Inflammatory macrophage (primary cell): ENCODE measurements at places on chromosomes 4 and X.
A peak's percentile ranks its signal among the peaks of the same experiment; 100 is the strongest.

- peak; percentile 2 for DNase-seq
Measured at GRCh38 chrX:141278306-141278705, 36.0 kb upstream of the SPANXC start.

DNA sequence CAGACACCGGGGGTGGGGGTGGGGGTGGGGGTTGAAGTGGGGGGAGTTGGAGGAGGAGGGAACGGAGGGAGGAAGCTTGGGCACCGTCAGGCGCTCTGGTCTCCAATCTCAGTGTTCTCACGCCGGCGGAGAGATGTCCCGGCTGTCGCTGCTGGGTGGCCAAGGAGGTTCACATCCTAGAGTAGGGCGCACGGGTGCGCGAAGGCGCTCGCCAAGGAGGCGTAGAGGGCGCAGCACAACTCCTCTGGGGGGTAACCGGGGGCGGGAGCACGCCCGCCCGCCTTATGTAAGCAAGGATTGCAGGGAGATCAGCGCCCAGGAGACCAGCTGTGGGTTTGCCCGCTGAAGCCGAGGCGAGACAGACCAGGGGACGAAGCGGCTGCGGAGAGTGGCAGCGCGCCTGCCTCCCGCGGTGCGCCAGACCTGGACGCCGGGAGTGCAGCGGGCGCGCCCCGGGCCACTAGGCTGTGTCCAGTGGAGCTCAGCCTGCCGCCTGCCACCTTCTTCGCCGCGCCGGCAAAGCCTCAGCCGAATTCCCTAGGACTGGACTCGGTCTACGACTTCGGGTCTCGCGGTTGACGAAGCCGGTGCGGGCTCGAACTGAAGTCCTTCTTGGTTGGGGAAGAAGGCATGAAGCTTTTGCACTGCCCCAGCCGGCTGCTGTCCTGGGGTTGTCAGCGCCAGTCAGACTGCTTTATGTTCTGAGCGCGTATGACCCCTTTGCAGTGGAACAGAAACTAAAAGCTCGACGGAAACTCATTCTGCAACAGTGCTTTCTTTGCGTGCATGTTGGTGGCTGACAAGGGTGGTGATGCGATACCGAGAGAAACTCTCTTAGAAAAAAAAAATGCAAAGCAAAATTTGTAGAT, 707 bp upstream of the UNC5C start:
- DNase-seq = no peak

DNA sequence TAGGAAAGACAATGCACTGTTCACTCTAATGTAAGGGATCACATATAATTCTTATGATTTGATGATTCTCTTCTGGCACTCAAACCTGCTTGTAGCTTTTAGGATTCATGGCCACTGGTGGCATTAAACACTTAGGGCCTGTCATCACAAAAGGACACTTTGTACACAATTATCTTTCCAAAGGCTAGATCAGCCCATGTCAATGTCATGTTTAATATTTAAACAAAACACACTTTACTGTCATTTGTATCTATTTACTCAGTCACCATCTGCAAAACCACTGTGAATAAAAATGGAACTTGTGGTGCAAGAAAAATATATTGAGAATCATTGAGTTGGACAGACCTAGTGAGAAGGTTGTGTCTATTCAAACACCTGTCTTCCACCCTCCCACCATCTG, 83.6 kb upstream of the TTC29 start:
- DNase-seq = no peak

DNA sequence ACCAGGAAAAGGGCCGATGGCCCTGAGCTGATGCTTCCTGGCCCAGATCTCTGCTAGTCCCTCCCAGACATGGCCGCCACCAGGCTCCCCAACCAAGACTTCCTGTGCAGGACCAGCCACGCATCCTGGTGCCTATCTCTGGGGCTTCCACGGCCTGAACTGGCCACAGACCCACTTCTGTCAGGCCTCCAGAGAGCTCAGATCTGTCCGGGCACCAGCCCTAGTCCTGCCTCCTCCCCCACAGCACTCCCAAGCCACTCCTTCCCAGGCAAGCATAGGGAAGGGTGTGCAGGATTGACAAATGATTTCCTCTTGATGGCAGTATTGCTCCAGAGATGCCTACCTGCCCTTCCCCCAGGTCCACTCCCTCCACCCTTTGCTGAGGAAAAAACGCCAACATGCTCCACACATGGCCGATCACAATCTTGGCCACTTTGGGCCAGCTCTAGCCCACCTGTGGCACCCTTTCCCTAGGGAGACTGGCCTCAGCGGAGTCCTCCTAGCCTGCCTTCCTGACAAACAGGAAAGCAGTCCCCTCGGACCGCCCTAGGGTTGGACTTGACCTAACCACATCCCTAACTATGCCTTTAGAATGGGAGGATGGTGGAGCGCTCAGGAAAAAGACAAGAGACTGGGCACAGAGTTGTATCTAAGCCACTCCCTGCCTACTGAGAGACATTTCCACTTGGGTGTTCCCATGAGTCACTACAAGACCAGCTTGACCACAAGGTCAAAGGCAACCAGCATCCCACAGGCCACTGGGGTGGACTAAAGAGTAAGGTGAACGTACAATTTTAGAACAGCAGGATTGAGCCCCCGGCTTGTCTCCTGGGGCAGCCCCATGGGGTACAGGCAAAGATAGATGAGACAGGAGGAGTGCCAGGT, 277.5 kb upstream of the AGTR2 start:
- DNase-seq = no peak

- peak; percentile 79 for DNase-seq
Measured at GRCh38 chr4:128525387-128525786, 237.8 kb upstream of the PGRMC2 start.

DNA sequence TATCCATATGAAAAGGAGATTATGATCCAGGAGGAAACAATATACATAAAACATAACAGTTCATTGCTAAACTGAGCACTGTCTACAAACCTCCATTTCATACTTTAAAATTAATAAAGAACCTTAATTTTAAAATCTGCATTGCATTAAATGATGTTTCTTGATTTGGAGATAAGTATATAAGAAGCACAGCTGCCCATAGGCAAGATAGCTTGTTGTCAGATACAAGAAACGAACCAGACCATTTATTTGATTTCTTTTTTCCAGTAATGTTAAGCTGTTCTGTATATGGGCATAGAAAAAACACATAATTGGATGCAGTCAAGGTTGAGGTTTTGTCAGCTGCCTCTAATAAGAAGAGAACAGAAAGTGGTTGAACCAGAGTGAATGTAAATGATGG, 6.4 kb downstream of the GUF1 start:
- DNase-seq = no peak

DNA sequence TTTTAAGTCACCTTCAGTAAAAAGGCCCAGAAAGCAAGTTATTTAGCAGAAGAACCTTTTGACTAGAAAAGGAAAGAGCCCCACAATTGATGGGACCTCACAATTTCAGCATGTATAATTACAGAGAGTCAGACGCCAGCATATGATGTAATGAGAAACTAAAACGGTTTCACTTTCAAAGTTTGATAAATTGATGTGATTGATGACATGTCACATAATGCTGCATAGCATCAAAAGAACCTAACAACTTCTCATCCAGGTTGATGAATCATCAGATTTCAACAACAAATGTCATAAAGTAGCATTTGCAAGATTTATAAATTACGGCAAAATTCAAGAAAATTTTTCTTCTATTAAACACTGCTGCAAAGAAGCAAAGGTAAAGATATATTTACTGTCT, 3.9 kb upstream of the GAR1 start:
- DNase-seq = no peak

GRCh38 chr4:132063829-132064228, 1085.3 kb upstream of the PCDH10 start:
- DNase-seq = no peak

DNA sequence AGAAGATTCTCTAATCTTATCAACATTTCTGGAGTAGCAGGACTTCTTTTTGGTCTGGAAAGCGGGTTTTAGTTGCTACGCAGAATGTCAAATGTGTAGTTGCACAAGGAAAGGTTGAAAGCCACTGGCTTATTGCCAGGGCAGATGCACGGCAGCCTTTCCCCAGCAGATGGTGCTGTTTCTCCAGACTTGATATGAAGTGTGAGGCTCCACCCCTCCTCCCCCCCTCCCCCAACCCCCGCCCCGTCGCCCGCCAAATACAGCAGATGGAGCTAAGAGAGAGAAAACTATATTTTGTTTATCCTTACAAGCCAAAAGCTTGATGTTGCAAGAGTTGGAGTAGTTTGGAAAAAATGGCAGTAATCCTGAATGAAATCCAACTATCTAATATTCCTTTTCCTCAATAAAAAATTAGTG, 32.0 kb downstream of the ENOPH1 start:
- peak; percentile 88 for DNase-seq

DNA sequence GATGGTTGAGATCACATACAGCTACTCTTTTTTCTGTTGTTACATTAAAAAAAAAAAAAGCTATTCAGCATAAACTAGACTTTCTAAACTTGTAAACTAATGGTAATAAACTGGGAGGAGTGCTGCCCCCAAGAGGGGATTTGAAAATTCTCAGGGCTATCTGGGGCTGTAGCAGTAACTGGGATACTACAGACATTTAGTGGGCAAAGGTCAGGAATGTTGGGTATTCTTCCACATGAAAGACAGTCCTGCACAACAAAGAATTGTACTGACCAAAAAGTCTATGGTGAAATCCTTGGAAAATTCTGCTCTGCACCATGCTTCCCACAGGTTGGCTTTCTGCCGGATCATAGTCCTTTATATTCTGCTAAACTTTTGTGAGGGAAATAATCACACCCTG, 232.6 kb upstream of the BOD1L1 start:
- no peak for DNase-seq

- no peak for DNase-seq
Measured at GRCh38 chrX:39827951-39828350, 269.8 kb downstream of the BCOR start.

DNA sequence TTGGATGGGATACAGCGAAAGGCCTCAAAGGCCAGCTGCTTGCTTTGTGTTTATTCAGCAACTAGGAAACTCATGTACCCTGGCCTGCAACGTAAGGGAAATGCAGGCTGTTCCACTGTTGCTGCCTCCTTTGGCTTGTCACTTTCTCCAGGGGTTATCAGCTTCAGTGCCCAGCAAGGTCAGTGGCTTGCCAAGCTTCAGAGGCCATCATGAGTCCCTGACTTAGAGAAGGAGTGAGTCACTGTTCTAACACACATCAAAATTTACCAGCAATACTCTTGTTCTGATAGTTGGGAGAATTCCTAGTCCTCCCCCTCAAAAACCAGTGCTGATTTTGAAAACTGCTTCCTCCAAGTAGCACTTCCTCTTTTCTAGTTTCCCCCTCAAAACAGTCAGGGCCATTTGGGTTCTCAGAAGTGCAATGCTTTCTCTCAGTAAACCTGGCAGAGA, 250.8 kb downstream of the ARHGAP24 start:
- DNase-seq = peak; percentile 91

GRCh38 chr4:168647646-168648375, 151.0 kb downstream of the PALLD start:
- no peak for DNase-seq

GRCh38 chr4:52071791-52072546, 20.9 kb downstream of the SPATA18 start:
- no peak for DNase-seq

DNA sequence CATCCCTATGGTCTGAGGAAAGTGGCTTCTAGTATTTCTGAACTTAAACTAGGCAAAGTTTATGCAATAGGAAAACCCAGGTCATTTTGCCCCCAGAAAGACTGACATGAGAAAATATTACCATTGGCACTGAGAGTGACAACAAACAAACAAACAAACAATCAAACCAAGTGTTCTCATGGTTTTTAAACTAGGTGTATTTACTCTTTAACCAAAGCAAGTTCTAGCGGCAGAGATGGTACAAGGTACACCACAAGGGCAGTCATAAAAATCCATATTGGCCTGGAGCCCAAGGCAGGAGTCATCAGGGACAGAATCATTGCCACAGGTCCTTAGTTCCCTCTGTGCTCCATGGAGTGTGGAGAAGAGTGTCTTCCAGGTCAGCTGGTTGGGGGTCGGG, 26.0 kb upstream of the ENPEP start:
- DNase-seq = no peak
